NCI-H446 (cell line): ENCODE measurements at places on chromosomes 5 and 9.
A peak's percentile ranks its signal among the peaks of the same experiment; 100 is the strongest.

GRCh38 chr5:57843059-57843367 lies 360.4 kb upstream of the ACTBL2 start:
- no peak for DNase-seq

DNA sequence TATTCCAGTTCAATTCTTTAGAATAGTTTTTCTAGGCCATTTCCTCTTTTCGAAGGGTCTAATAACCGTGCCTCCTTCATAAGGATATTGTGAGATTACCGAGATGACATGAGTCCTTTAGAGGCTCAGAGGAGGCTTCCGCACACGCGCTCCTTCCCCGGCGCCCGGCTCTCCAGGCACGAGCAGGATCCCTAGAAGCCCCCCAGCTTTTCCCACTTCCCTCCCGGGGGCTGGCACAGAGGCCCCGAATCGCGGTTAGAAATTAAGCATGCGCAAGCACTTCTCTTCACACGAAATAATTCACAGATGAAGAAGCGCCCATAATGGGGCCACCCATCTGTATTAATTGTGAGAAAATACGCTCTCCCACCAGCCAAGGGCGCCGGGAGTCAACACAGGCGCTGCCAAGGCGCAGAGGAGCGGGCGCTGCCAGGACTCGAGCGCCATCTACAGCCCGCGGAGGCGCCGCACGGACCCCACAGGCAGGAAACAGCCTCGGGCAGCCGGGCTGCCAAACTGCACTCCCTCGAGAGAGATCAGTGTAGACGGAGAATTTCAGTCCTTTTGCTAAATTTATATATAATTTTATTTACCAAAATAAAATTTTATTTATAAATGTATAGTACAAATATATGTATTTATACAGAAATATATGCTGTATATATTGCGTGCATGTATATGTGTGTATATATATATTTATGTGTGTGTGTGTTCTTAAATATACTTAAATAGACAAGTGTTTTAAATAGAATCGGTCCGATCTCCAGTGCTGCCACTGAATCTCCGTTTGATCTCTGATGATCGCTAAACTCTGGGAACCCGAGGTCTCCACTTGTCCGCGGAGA lies 258.1 kb upstream of the NFIL3 start:
- DNase-seq: peak; percentile 58

GRCh38 chr5:35617435-35618303 lies at the start of gene SPEF2:
Gene SPEF2 (plus strand): TSS chr5:35617863. CDS start chr5:35617998, 135 bp downstream.
- peak; percentile 23 for DNase-seq

GRCh38 chr5:112532654-112533360 lies 113.7 kb upstream of the EPB41L4A start:
- no peak for DNase-seq

GRCh38 chr5:139951983-139952382 lies 91.1 kb downstream of the NRG2 start:
- no peak for DNase-seq

DNA sequence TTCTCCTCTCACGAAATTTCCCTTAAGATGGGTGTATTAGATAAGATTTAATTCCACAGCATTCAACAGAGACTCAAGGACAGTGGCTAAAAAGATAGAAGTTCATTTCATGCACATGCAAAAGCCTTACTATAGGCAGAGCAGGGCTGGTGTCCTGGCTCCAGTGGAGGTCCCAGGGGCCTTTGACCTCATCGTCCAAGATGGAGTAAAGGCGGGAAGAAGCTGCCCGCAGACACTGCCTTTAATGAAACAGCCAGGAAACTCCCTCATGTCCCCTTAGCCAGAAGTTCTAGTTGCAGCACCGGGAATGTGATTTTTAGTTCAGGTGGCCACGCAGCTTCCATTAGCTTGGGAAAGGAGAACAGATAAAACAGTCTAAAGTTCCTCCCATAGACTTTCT lies 190.3 kb downstream of the TLE4 start:
- no peak for DNase-seq

DNA sequence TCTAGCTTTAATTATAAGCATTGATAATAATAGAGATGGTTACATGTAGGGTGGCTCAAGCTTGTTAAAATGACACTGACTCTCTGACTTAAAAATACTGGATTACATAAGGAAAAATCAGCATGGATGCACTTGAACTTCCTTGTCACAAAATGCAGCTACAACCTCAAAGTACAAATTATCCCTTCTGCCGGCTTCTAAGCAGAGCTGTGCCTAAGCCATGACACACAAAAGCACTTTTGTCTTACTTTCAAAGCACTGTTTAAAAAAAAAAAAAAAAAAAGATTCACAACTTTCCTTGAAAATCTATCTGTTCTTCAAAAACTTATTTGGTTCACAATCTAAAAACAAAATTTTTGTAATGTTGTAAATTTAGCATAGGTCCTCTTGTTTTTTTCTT lies 36.4 kb upstream of the ZFAND5 start:
- no peak for DNase-seq

DNA sequence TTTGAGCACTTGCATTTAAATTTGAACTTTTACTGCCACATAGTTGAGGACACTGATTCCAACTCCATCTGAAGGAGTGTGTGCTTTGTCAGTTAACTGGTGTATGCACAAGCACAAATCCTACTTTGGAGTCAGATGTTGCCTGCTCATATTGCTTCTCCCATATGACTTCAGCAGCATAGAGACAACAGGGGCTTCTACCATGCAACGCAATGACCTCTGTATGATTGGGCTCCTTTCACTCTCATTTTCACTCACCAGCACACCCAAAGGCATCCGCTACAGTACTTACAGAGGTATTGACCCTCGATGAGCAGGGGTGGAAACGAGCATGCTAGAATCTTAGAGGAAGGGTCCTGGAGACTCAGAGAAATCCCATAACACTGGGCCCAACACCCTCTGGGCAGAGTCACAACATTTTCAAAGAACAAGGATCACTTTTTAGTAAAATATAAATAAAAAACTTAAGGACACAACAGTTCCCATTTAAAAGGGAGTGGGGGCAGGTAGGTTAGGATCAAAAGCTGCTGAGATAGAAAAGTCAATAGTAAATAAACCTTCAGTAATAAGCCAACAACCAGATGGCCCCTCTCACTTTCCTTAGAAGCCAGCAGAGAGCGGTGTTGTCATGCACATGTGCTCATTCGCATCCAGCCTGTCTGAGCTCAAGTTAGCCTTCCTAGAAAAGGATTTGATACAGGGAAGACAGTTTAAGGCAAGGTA lies 203.8 kb downstream of the SNCAIP start:
- peak; percentile 79 for DNase-seq

- DNase-seq: no peak
These were observed 56.7 kb upstream of the CXCL14 start for GRCh38 chr5:135635451-135635850.

DNA sequence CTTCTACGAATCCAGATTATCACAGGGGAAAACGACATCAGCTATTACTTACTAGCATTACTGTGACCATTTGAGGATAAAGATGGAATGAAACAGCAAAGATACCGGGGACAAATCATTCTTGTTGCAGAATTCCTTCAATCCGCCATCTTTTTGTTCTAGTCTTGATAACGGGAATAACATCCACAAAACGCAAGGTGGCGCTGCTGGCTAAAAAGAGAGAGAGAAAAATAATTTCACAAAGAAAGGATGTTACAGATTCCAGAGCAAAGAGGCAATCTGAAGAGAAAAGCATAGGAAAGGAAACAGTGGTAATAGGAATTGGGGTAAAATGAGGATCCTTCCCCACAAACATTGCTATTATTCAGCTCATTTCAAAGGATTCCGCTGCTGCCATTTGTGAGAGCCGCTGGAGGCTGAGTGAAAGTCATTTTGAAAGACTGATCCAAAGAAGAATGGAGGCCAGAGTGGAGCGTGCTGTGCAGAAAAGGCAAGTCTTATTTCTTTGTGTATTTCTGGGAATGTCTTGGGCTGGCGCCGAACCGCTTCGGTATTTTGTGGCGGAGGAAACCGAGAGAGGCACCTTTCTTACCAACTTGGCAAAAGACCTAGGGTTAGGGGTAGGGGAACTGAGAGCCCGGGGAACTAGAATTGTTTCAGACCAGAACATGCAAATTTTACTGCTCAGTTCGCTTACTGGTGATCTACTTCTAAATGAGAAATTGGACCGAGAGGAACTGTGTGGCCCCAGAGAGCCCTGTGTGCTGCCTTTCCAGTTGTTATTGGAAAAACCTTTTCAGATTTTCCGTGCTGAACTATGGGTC lies at the start of gene PCDHB7:
PCDHB7 (plus strand) TSS at position 264 of the 824 bp plus-strand sequence; CDS start at position 456, 192 bp downstream.
- peak; percentile 47 for DNase-seq

DNA sequence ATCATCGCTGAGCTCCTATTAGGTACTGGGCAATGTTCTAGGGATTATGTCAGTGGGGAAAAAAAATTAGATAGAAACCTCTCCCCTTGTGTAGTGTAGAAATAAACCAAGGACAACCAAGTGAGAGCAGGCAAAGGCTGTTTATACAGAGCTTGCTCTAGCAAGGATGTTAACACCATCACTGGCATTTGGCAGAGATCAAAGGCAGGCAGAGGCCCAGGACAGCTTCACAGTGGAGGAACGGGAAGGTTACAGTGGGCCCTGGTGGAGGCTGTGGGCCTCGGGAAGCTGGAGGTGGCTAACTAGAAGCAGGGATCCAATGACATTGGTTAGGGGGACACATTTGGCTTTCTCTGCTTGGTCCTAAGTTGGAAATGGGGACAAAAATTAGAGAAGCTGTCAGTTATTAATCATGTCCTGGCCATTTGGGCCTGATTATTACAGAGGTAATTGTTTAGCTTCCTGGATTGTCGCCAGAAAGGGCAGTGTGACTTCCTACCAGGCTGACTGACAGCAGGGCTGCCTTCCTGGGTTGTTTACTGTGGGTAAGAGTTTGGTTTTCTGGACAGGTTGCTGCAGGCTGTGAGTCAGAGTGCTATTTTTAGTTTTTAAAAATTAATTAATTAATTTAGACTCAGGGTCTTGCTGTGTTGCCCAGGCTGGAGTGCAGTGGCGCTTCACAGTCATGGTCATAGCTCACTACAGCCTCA lies 259.3 kb downstream of the ROR2 start:
- DNase-seq: no peak

DNA sequence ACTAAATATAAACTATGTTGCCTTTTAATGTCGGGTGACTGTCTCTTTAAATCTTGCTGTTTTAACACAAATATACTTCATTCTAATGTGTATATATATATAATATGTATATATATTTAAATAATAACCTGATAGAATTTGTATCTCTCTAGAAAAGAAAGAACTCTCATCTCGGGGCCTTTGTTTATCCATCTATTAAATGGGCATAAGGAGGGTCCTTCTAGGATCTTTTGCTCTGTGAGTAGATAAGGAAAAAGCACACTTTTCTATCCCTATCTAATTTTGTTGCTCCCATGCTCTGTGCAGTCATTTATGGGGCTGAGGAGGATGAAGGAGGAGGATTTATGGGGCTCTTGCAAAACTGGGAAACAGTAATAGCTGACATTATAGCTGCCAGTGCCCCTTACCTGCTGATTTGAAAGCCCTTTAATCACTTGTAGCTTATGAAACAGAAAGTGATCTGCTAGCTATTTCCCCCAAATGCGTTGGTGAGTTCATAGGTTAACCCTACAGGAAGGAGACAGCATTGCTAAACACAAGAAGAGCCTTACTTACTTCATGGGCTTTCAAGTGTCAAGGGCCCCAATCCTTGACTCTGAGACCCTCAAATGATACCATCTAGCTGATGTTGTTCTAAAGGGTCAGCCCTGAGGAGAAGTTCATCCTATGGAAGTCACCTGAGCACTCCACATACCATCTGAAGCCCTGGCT lies 5.8 kb upstream of the PPARGC1B start:
- no peak for DNase-seq

DNA sequence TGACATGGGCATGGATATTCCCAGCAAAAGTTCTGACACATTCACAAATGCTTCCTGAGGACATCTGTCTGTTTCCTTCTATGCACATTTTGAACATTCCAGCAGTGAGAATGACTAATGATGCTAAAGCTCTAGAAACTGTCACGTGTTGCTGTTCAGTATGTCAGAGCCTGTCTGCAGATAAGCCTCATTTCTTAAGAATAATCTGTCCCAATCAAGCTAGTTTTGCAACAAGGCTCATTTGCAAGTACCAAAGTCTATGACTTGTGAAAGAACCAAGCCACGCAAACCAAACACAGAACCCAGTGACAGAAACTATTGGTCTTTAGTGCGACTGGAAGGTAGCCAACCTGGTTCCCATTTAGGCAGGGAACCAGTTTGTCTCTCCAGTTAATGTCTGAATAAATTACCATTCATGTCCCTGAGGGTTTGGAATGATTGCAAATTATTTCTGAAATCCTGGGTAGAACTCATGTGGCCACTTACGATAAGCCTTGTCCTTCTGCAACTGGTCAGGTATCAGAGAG lies 178.5 kb downstream of the C9orf152 start:
- DNase-seq: no peak
